ENCODE measurements at places on chromosomes 6 and 20.
A peak's percentile ranks its signal among the peaks of the same experiment; 100 is the strongest.

DNA sequence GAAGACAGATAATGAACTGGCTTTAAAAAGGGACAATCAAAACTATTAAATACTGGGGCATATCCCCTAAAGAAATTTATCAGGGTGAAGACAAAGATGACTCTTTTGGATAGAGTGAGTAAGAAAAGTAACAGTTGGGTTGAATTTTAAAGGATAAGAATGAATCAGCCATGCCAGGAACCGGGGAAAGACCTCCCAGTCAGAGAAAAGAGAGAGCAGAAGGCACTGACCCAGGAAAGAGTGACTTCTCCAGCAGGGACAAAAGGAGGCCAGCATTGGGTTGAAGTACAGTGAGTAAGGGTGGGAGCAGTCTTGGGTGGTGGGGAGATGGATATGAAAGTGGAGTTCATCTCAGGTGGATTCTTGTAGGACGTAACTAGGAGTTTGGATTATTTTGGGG is 516.9 kb upstream of the JAG1 start:
- no peak for DNase-seq

DNA sequence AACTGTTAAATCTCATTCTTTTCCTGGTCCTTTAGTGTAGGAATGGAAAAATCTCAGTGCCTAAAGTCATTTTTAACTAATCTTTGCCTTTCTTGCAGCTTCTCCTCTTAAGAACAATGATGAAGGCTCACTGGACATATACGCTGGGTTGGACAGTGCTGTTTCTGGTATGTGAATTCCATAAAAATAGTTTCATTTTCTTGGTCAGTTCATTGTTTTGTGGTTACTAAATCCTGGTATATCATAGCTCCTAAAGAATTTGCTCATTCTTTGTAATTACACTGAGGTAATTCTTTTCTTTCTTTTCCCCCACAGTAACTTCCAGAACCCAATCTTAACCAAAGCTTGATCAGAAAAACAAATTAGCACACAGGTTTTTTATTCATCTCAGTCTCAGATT is 23.4 kb downstream of the CASP8AP2 start:
- DNase-seq = no peak

DNA sequence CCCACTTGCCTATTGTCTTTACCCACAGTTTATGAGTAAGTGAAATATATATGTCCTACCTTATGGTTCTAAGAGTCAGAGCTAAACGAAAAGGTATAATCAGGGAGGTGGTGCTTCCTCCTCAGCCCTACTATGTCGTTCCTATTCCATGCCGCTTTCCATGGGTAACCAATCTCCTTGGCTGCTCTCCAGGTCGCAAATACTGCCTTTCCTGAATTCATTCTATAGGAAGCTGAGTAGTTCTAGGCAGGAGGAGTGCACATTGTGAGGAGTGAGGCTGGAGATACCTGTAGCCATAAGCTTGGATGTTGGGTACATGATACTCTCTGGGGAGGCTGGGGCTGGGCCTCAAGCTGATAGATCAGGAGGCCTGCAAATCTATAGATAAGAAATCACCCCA is 5.8 kb downstream of the IL20RA start:
- no peak for DNase-seq

DNA sequence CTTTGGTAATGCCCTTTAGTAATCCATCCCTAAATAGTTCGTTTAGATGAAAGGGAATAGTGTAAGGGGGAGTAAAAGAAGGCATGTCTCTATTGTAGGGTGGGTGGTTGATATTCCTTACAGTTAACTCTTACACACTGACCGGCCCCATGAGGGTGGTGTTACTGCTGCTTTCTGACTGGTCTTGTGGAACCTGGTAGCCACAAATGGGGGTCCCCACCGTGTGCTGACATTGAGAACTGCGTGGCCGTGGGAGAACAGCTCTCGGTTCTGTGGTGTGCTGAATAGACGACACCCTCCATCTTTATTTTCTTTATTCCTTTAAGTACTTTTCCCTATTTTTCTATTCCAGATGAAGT is 19.3 kb downstream of the MRAP2 start:
- DNase-seq = no peak

DNA sequence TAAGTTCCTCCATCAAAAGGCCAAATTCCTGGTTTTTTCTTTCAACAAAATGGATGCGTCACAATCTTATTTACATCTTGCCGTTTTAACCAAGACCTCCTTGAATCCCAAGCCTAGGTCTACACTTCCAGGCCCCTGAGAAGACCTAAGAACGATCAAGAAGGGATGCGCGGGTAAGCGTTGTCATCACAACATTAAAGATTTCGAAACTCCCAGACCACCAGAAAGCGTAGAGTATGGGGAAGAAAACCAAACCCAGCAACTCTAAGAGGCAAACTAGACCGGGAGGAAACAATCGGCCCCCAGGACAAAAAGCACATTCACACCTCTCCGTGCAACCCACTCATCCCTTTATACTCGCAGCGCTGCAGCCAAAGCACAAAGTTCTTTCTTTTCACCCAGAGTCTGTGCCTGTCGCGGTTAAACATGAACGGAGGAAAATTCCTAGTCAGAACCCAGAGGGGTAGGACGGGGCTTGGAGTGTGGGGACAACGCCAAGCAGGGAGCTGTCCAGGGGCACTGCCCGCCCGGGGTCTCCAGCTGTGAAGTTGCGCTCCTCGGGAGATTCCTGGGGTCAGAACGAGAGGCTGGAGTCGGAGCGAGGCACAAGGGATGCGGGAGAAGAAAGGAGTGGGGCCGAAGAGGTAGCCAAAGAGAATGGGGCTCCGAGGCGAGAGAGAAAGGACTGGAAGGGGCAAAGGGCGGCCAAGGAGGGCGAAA is 725 bp downstream of the OSER1 start:
- no peak for DNase-seq

- DNase-seq = no peak
Measured at GRCh38 chr6:154041001-154041400, 2.0 kb downstream of the OPRM1 start.

GRCh38 chr6:168105813-168106632 is 27.0 kb upstream of the FRMD1 start:
- no peak for DNase-seq

DNA sequence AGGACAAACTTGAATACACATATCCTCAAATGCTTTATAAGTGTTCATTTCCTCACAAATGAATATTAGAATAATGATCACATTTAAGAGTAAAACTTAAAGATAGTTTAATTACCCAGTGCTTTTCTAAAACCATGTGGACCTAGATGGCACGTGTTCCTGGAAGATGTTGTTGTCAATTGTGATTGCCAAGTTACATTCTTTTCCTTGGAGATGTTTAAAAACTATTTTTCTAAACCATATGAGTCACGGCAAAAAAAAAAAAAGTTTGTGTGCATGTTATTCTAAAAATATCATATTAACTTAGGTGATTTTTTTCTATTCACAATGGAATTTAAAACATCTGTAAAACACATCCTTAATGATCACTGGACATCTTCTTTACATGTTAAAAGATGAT is 51.1 kb downstream of the RCAN2 start:
- no peak for DNase-seq

GRCh38 chr6:148703900-148704299 is 42.9 kb upstream of the UST start:
- no peak for DNase-seq

DNA sequence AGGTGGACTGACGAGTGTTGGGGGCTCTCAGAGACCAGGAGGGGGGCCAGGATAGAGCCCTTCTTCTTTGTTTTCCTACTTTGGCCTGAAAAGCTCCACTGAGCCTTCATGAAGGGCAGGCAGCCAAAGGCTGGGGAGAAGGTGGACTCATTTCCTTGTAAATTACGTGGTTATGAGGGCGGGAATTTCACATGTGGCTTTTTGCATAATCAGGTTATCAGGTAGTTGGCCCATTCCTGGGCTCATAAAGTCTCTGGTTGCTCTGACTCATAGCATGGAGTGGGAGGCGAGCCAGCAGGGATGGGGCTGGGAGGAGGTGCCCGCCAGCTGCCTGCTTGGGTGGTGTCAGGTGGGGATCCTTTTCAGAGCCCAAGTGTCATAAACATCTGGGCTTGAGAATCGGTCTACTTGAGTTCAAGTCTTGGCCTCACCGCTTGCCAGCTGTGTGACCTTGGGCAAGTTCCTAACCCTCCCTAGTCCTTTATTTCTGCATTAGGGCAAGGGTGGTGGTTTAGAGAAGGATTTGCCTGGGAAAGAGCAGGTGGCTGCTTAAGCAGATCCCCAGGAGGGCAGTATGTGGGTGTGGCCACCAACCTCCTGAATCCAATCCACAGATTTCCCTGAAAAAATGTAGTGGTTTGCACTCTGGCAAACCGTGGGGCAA is 26.5 kb upstream of the RNF24 start:
- peak; percentile 51 for DNase-seq

GRCh38 chr6:25061289-25061936 is 125.7 kb upstream of the RIPOR2 start:
- DNase-seq = no peak

DNA sequence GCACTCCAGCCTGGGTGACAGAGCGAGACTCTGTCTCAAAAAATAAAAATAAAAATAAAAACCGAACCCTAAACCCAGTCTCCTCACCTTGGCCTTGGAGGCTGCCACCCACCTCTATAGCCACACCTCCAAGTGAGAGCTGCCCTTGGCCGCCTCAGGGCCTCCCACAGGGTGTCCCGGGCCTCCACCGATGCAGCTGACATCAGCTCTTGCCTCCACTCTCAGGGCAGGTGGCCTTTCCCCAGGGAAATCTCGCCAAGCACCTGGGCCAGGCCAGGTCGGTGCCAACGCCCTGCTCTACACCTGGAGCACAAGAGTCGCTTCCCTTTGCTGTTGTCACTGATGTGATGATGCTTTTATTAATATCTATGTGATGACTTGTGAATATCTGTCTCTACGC is 8.9 kb upstream of the MYL9 start:
- DNase-seq = no peak

- no peak for DNase-seq
Measured at GRCh38 chr6:146912730-146913685, 291.2 kb upstream of the STXBP5 start.

GRCh38 chr20:37152284-37152683 is 26.8 kb upstream of the RPN2 start:
- no peak for DNase-seq

GRCh38 chr6:82783587-82784236 is 281.9 kb downstream of the UBE3D start:
- no peak for DNase-seq

- no peak for DNase-seq
Measured at GRCh38 chr6:35044145-35044745, 96.9 kb downstream of the TCP11 start.

- no peak for DNase-seq
Measured at GRCh38 chr6:85579581-85579980, 14.1 kb downstream of the SNX14 start.

DNA sequence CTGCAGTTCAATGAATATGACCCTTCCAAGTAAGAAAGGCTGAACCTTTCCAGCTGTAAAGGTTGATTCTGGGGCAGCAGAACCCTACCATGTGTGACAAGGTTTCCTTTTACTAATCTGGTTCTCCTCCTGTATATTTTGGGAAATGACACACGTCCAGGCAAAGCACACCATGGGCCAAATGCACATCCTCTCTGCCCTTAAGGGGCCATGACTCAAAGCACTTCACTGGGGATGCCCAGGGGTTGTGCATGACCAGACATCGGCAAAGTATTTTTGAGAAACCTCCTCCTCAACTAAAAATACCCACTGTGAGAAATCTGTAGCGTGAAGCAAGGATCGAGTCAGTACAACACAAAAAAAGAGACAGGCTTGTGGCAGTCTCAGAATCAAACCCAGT is 174.7 kb downstream of the BACH2 start:
- DNase-seq = no peak

GRCh38 chr20:44596010-44596409 is 13.6 kb downstream of the PKIG start:
- DNase-seq = no peak

DNA sequence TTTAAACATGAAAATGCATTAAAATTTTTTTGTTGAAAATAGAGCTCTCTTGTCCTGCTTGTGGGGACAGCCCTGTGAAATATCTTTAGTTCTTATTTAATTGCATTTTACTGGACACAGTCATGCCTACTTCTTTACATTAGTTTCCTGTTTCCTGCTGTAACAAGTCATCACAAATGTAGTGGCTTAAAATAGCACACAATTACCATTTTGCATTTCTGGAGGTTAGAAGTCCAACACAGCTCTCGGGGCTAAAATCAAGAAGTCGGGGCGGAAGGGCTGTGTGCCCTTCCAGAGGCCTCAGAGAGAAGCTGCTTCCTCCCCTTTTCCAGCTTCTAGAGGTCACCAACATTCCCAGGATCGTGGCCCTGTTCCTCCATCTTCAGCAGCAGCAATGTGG is 29.4 kb downstream of the PNLDC1 start:
- no peak for DNase-seq

DNA sequence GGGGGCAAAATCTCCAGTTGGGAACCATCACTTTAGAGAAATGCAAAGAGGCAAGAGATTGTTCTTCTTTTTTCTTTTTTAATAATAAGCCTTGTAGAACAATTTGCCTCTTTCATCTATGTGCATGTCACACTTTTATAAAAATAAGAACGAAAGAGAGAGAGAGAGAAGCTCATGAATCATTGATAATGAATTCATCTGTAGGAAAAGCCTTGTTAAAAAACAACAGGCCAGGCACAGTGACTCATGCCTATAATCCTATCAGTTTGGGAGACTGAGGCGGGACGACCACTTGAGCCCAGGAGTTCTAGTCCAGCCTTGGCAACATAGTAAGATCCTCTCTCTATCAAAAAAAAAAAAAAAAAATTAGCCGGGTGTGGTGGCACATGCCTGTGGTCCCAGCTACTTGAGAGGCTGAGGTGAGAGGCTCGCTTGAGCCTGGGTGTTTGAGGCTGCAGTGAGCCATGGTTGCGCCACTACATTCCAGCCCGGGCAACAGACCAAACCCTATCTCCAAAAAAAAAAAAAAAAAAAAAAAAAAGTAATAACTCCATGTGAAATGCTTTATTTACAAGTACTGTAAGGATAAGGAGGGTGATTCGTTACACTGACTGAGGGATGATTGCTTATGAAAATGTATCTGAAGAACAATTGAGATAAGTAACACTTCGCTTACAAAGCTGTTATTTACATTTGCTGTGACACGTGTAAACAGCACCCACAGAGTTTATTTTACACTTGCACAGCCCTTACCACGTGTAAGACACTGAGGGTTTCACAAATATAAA is 6.0 kb downstream of the CCN5 start:
- DNase-seq = no peak

- no peak for DNase-seq
Measured at GRCh38 chr6:16472349-16473069, 234.1 kb downstream of the GMPR start.

DNA sequence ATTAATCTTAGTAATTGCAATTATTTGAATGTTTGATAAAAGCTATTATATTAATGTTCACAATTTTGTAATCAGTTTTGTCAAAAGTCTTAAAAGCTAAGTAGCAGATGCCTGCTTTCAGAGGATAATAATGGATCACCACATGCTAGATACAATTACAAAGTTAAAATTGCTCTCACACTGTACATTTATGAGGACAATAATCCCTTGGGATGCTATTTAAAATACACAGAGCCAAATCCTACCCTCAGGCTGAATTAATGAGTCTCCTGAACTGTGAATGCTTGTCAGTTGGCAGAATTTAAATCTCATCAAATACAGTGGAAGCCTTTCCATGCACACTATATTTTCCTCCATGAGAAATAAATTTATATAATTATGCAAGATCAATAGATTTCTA is 153.3 kb upstream of the SYNCRIP start:
- no peak for DNase-seq

All from hematopoietic multipotent progenitor cell treated with erythropoietin and hydrocortisone succinate and interleukin-3 and kit ligand, for 15 days (in vitro differentiated cells).